ENCODE measurements at places on chromosomes 11 and 22. TPM values are rescaled to one million over a fixed set of nuclear protein-coding genes. Genes with fewer than 3 reads are reported as not detected.

- H3K4me1 ChIP-seq, result no peaks in the 10 kb centered on the region
- no peak overlapping the region for H3K27ac ChIP-seq
- no peak for DNase-seq
- H3K4me3 ChIP-seq, result no peak overlapping the region
- H3K27me3 ChIP-seq, result no peaks in the 10 kb centered on the region
Observed at GRCh38 chr11:115352805-115353485, 151.3 kb downstream of the CADM1 start.

- DNase-seq, result no peak
- H3K27me3 ChIP-seq, result peaks cover 2% of the 10 kb centered on the region
- no peak overlapping the region for H3K27ac ChIP-seq
- H3K4me1 ChIP-seq, result no peaks in the 10 kb centered on the region
Observed at GRCh38 chr11:86726118-86726753, 53.8 kb upstream of the ME3 start.

DNA sequence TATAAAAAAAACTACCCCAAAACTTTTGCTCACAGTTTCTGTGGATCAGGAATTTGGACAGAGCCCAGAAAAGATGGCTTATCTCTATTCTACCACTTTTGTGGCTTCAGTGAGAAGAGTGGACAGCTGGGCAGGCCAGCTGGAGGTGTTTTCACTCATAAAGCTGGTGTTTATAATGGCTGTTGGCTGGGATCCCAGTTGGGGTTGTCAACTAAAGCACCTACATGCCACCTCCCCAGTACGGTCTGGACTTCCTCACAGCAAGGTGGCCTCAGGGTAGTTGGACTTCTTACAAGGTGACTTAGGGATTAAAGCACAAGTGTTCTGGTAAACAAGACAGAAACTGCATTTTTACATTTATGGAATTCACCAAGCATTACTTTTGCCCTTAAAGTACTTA is 171.0 kb downstream of the NELL1 start:
- DNase-seq, result no peak
- H3K4me1 ChIP-seq, result no peaks in the 10 kb centered on the region
- H3K27me3 ChIP-seq, result no peaks in the 10 kb centered on the region
- no peaks in the 10 kb centered on the region for H3K36me3 ChIP-seq
- no peak overlapping the region for H3K27ac ChIP-seq

DNA sequence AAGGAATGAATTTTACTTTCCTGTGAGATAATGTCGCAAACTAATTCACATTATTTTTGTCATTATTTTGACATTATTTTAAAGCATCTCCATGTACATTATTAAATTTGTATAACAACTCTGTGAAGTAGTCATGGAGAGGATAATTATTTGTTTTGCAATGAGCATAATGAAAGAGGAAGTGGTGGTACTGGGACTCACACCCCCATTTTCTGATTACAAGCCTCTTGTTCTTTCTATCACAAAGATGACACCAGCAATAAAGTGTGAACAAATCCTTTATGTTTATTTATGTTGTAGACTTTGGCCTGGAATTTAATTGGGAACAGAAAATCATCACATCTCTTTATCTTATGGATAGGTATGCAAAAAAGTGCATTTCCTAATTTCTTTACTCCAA is 522.6 kb downstream of the TMEM135 start:
- no peak for DNase-seq
- H3K27me3 ChIP-seq, result peaks cover 5% of the 10 kb centered on the region
- no peaks in the 10 kb centered on the region for H3K4me1 ChIP-seq
- H3K27ac ChIP-seq, result no peak overlapping the region

GRCh38 chr11:73055655-73056354 is 86.3 kb downstream of the FCHSD2 start:
- H3K4me3 ChIP-seq, result no peak overlapping the region
- no peaks in the 10 kb centered on the region for H3K27me3 ChIP-seq

DNA sequence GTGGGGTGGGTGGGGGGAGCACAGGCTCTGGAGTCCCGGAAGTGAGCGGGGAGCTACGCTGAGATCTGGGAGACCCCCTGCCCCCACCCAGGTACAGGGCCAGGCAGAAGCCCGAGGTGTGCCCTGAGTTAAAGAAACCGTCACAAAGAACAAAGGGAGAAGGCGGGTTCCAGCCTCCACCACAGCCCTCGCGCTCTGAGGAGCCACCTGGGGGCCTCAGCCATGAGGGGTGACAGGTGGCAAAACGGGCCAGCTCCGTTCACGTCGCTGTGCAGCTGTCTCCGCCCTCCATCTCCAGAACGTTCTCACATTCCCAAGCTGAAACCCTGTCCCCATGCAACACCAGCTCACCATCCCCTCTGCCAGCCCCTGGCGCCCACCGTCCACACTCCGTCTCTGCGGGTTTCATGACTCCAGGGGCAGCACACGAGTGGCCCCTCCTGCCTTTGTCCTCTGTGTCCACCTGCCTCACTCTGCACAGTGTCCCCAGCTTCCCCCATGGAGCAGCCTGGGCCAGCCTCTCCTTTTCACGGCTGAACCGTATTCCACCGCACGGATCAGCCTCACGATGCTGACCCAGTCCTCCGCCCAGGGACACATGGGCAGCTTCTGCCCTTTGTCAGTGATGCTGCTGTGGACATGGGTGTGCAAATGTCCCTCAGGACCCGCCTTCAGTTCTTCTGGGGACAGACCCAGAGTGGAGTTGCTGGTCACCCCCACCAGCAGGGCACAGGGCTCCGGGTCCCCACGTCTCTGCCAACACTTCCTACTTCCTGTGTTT is 1.7 kb upstream of the MUC5B start:
- no peak overlapping the region for H3K27ac ChIP-seq
- H3K4me3 ChIP-seq, result no peak overlapping the region

GRCh38 chr11:110497231-110497978 is 67.7 kb downstream of the FDX1 start:
- no peaks in the 10 kb centered on the region for H3K4me1 ChIP-seq
- H3K27me3 ChIP-seq, result no peaks in the 10 kb centered on the region
- no peak overlapping the region for H3K4me3 ChIP-seq

DNA sequence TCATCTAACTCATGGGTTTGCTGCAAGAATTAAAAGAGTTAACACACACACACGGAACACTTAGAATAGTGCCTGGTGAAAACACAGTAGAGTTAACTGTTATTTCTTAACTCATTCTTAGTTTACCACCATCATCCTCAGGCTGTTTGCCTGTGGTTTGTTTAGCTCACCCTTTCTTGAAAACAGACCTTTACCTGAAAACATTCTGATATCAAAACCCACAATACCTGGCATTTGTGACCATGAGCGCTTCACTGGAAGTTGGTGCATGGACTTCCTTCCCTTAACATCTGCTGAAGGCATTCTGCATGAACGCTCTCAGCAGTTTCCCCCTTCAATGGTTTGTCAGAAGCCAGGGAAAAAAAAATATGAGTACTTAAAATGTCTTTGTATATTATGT is 256.0 kb downstream of the ETS1 start:
- no peaks in the 10 kb centered on the region for H3K4me1 ChIP-seq
- no peaks in the 10 kb centered on the region for H3K27me3 ChIP-seq
- no peak for DNase-seq
- H3K36me3 ChIP-seq, result no peaks in the 10 kb centered on the region

DNA sequence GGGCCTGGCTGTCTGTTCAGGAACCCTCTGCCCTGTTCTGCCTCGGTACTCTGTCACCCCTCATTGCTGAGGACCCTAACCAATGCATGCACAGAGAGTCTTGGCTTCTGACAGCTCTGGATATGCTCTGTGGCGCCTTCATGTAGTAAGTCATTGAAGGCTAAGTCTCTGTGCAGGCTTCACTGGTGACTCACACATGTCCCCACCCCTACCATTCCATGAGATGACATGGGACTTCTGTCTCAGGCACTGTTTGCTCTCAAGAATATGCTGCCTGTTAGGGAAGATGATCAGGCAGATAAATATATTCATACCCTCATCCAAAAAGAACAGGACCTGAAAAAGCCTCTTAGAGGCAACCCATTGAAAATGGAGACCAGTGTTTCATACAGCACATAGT is 43.6 kb upstream of the HORMAD2 start:
- no peak overlapping the region for H3K27ac ChIP-seq
- no peak for DNase-seq
- no peaks in the 10 kb centered on the region for H3K27me3 ChIP-seq
- no peaks in the 10 kb centered on the region for H3K36me3 ChIP-seq
- no peak overlapping the region for H3K4me3 ChIP-seq

GRCh38 chr22:37340331-37341262 is 58.3 kb downstream of the CYTH4 start:
- H3K4me3 ChIP-seq, result no peak overlapping the region
- H3K27ac ChIP-seq, result no peak overlapping the region

DNA sequence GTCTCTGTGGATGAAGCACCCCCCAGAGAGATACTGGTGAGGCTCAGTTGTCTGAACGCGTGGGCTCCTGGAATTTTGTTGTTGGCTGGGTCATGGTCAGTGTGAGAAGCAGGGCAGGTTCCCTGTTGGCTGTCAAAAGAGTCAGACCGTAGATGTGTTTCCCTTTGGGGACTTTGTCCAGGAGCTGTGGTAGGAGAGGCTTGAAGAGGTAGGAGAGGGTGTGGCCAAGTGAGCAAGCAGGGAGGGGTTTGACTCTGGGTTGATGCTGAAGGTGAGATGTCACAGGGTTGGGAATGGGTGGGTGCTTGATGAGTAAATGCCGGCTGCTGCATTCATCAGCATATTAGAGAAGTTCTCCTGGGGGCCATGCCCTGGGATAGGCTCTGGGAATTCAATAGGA is 803.2 kb downstream of the TBC1D22A start:
- no peaks in the 10 kb centered on the region for H3K27me3 ChIP-seq
- no peak overlapping the region for H3K27ac ChIP-seq
- H3K4me1 ChIP-seq, result no peaks in the 10 kb centered on the region
- H3K36me3 ChIP-seq, result no peaks in the 10 kb centered on the region
- no peak overlapping the region for H3K4me3 ChIP-seq

GRCh38 chr22:32583921-32584335 is 109.3 kb downstream of the FBXO7 start:
- no peaks in the 10 kb centered on the region for H3K4me1 ChIP-seq
- no peak for DNase-seq
- no peak overlapping the region for H3K27ac ChIP-seq
- no peaks in the 10 kb centered on the region for H3K27me3 ChIP-seq

GRCh38 chr11:95154514-95154913 is 64.9 kb downstream of the ENDOD1 start:
- no peaks in the 10 kb centered on the region for H3K27me3 ChIP-seq
- H3K4me3 ChIP-seq, result no peak overlapping the region
- peak; percentile 95 for DNase-seq
- peaks cover 27% of the 10 kb centered on the region for H3K4me1 ChIP-seq
- no peaks in the 10 kb centered on the region for H3K36me3 ChIP-seq

- H3K27ac ChIP-seq, result no peak overlapping the region
- H3K4me3 ChIP-seq, result no peak overlapping the region
- no peaks in the 10 kb centered on the region for H3K4me1 ChIP-seq
Observed at GRCh38 chr22:19700790-19701419, 13.4 kb upstream of the SEPTIN5 start.

- H3K27me3 ChIP-seq, result no peaks in the 10 kb centered on the region
- H3K27ac ChIP-seq, result no peak overlapping the region
- no peaks in the 10 kb centered on the region for H3K36me3 ChIP-seq
- H3K4me3 ChIP-seq, result no peak overlapping the region
- no peaks in the 10 kb centered on the region for H3K4me1 ChIP-seq
Observed at GRCh38 chr11:3086114-3086513, 28.9 kb upstream of the CARS1 start.

DNA sequence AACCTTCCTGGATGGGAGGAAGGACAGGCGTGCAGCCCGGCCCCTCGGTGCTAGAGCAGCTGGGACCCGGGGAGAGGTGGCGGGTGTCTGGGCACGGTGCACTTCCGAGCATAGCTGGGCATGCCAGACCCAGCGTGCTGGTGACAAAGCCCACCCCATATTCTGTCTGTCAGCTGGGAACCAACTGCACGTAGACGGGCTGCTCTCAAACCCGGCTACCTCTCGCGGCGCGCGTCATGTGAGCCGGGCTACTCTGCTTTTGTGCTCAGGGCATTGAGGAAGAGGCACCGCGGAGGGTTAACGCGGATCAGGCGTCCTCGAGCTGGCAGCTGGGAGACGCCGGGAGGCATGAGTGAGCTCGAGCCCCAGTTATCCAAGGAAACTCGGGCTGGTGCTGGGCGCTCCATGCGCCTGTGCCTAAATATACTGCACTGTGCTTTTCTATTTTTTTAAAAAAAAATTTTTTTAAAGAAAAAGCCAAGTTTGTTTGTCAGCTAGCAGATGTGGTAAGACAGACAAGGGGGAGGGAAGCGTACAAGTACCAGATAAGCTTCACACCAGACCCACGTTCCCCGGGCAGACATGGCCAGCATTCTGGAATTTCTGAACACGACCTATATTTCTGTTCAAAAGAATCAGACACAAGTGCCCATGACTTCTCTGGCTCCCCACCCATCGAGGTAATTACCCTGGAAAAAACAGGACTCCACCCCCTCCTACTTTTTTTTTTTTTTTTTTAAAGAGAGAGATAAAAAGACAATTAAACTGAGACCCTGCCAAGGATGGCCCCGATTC is 425.6 kb downstream of the SHANK2 start:
- DNase-seq, result no peak
- H3K4me3 ChIP-seq, result no peak overlapping the region
- H3K4me1 ChIP-seq, result no peaks in the 10 kb centered on the region
- no peaks in the 10 kb centered on the region for H3K36me3 ChIP-seq

DNA sequence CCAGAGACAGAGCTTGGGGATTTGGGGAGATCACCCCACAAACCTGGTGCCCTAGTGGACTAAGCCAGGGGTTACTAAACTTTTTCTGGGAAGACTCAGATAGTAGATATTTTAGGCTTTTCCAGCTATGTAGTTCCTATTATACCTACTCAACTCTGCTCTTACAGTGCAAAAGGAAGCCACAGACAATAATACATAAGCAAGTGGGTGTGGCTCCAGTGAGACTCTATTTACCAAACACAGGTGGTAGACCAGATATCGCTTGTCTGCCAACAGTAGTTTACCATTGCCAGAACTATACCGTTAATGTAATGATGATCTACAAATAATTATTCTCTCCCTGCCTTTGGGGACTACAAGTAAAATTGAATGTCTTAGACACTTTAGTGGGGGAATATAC is 6.9 kb downstream of the LDHC start:
- DNase-seq, result no peak
- H3K36me3 ChIP-seq, result no peaks in the 10 kb centered on the region
- H3K27me3 ChIP-seq, result no peaks in the 10 kb centered on the region
- no peak overlapping the region for H3K4me3 ChIP-seq

- H3K36me3 ChIP-seq, result peaks cover 17% of the 10 kb centered on the region
- H3K27ac ChIP-seq, result peak overlapping the region; percentile 78
- H3K4me1 ChIP-seq, result peaks cover 15% of the 10 kb centered on the region
- peak overlapping the region; percentile 95 for H3K4me3 ChIP-seq
- H3K27me3 ChIP-seq, result no peaks in the 10 kb centered on the region
- peak; percentile 82 for DNase-seq
Observed at GRCh38 chr22:41286639-41287091, 678 bp upstream of the RANGAP1 start.

Gene DBX1
- not detected for total RNA-seq

Gene CASP12
- total RNA-seq, result not detected

Gene MMP27
- not detected for total RNA-seq

Gene CASP1
- 8.0 TPM for total RNA-seq

Gene LMNTD2
- total RNA-seq, result 6.2 TPM

Gene TEX54
- not detected for total RNA-seq

Gene NPTXR
- not detected for total RNA-seq

Gene SYT13
- not detected for total RNA-seq

Gene SLC22A25
- total RNA-seq, result not detected

Data from Karpas-422 (cell line).